Astrocyte of the spinal cord (primary cell): ENCODE measurements at places on chromosomes 7 and 10.

GRCh38 chr10:73983096-73984047, 14.5 kb upstream of the VCL start:
- DNase-seq, result no peak

- DNase-seq, result no peak
These were observed 64.3 kb downstream of the RGS10 start for GRCh38 chr10:119478111-119478802.

DNA sequence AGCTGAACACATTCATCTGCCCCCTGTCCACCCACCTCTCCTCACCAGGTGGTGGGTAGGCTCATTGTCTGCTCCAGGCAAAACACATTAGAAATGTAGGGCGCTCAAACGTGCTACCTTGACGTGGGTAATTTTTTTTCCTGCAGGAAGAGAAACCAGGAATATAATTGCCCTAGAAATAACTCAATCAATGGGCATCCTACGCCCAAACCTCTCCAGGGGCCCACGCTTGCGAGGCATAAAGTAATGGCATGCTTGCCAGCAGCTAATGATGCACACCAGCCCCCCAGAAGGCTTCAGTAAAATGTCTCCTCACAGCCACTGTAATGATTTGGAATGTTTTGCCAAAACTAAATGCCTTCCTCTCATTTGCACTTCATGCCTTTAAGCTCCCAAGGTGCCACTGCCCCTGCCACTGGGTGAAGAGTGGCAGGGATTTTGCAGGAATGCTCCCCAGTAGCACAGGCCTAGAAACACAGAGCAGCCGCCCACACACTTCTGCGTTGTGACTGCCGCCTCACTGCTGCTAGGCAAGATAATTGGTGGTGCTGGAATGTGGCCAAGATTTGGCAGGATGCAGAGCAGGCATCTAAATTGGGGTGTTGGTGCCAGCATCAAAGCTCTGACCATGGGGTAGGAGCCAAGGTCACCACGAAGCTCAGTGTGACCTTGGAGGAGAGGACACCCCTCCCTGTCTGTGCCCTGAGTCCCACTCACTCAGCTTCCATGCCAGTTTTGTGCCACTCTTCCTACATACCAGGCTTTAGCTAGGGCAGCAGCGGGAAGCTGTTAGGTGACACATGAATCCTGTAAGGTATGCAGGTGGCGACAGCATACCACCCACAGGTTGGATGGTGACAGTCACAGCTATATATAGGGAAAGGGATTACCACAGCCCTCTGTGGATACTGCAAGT, 48.7 kb upstream of the PPP1R3C start:
- no peak for DNase-seq

GRCh38 chr7:12090757-12091221, 120.3 kb upstream of the TMEM106B start:
- no peak for DNase-seq

GRCh38 chr7:22561895-22562593, 62.1 kb upstream of the STEAP1B start:
- DNase-seq, result peak; percentile 13

GRCh38 chr7:85185424-85186082, 1.3 kb downstream of the SEMA3D start:
- DNase-seq, result peak; percentile 71
